SJCRH30 (cell line): ENCODE measurements at places on chromosomes 2 and 18. TPM values are rescaled to one million over a fixed set of nuclear protein-coding genes. Genes with fewer than 3 reads are reported as not detected.

DNA sequence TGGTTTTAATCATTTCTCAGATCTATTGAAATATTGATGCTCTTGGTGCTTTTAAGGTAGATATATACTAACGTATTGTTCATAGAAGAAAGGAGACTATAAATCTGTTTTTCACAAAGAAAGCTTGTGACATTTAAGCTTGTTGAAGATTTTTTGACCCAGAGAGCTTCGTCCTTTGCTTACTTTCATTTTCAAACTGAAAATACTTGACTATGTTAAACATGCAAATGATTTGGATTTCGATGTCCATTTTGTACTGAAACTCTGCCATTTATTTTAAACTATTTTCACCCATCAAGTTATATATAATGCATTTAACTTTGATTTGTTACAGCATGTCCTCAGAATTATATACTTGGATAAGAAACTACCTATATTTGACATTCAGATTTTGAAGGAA, 85.2 kb downstream of the SLC4A10 start:
- DNase-seq = no peak

DNA sequence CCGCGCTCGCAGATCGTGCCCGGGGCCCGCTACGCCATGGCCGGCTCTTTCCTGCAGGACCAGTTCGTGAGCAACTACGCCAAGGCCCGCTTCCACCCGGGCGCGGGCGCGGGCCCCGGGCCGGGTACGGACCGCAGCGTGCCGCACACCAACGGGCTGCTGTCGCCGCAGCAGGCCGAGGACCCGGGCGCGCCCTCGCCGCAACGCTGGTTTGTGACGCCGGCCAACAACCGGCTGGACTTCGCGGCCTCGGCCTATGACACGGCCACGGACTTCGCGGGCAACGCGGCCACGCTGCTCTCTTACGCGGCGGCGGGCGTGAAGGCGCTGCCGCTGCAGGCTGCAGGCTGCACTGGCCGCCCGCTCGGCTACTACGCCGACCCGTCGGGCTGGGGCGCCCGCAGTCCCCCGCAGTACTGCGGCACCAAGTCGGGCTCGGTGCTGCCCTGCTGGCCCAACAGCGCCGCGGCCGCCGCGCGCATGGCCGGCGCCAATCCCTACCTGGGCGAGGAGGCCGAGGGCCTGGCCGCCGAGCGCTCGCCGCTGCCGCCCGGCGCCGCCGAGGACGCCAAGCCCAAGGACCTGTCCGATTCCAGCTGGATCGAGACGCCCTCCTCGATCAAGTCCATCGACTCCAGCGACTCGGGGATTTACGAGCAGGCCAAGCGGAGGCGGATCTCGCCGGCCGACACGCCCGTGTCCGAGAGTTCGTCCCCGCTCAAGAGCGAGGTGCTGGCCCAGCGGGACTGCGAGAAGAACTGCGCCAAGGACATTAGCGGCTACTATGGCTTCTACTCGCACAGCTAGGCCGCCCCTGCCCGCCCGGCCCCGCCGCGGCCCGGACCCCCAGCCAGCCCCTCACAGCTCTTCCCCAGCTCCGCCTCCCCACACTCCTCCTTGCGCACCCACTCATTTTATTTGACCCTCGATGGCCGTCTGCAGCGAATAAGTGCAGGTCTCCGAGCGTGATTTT, 7.6 kb downstream of the TBR1 start:
- DNase-seq = no peak

Gene COL5A2
- total RNA-seq = 215 and 218 TPM in 2 replicates

DNA sequence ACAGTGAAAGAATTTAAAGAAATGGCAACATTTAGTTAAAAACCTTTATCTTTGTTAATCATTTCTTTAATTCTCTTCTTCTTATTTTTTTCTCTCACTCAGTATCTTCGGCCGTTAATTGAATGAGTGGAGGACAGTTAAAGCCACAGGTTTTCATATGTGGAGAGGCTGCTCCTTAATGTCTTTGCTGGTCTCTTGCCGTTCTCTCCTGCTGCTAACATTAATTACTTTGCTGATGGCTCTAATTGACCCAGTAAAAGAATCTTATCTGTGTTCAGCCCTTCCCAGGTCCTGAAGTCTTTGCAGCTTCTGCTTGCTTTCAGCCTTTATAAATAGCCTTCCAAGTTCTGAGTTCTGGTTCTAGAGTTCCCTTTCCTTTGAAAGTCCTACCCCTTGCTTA, 77.1 kb downstream of the ADAM23 start:
- DNase-seq = no peak

DNA sequence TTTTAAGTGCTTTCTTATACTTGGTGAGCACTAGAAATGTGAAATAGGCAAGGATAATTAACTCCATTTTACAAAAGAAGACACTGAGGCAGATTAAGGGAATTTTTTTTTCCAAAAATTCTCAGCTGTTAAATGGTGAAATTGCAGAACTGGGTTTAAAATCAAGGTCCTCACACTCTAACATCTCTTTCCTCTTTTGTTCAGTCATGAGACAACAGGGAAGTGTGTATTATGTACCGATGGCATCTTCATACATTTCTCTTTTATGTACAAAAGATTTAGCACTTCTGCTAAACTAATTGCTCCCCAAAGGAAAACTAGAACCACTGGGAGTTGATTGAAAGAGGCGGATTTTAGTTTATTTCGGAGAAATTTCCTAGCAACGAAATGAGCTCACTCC, 203.0 kb downstream of the SETBP1 start:
- no peak for DNase-seq

Gene SP9
- total RNA-seq = 4.1 TPM in 2 replicates

GRCh38 chr18:44632469-44633145, 48.1 kb upstream of the SETBP1 start:
- DNase-seq = no peak
